Osteoblast (primary cell): ENCODE measurements at places on chromosomes 1 and 21.

DNA sequence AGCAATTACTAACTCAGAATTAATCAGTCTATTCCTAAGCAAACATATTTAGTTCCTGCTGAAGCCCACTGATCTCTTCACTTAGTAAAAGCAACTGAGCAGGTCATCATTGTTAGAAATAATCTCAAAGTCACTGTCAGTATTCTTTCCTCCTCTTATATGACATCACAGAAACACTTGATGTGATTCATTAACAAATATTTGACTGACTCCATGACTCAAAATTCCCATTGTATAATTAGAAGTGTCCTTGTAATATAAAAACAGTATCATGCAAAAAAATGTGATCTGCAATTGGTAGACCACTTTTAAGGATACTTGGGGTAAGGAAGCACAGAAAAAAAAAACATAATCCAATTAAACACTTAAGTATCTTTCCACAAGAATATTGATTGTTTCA is 194.4 kb downstream of the DPYD start:
- no peak for DNase-seq

GRCh38 chr1:201156346-201156745 is 2.1 kb upstream of the TMEM9 start:
- peak; percentile 22 for DNase-seq

GRCh38 chr1:57036641-57037579 is 71.1 kb upstream of the C8B start:
- peak; percentile 22 for DNase-seq

DNA sequence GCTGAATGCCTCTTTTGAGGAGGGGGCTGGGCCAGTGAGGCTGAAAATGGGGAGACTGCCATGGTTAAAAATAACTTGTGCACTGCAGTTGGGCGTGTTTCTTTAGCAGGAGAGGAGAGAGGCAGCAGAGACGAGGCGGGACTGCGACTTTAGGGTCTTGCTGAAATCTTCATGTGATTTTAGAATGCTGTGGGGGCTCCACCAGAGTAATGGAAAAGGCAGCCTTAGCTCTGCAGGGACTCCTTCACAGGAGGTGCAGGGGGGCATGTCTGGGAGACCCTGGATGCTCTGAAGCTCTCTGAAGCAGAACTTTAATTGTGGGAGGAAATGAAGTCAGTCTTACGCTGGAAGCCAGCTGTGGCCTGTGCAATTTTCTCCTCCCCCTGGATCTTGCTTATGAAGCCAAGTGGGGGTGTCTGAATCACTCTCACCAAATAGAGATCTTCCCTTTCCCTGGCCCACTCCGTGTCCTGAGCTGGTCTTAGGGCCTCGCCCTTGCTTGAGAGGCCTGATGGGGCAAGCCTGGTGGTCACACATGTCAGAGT is 60.8 kb downstream of the NDUFS5 start:
- DNase-seq: peak; percentile 95

GRCh38 chr1:100585786-100586185 is 47.8 kb downstream of the GPR88 start:
- peak; percentile 49 for DNase-seq

DNA sequence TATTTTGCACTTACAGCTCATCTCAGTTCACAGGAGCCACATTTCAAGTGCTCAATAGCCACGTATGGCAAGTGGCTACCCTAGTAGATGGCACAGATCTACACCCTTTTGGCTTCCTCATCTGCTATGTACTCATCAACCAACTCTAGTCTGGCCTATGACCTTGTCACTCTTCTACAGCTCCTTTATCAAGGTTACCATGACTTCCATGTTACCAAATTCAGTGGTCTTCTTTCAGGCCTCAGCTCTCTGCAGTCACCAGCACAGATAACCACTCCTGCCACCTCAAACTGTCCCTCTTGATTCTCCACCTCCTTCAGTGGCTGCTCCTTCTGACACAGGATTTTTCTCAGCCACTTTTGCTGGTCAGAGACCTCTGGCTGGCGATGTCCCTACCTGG is 11.7 kb upstream of the USP48 start:
- no peak for DNase-seq

GRCh38 chr1:92372164-92372563 is 73.3 kb downstream of the RPAP2 start:
- DNase-seq: no peak

GRCh38 chr1:4060850-4061249 is 160.8 kb upstream of the C1orf174 start:
- DNase-seq: no peak

DNA sequence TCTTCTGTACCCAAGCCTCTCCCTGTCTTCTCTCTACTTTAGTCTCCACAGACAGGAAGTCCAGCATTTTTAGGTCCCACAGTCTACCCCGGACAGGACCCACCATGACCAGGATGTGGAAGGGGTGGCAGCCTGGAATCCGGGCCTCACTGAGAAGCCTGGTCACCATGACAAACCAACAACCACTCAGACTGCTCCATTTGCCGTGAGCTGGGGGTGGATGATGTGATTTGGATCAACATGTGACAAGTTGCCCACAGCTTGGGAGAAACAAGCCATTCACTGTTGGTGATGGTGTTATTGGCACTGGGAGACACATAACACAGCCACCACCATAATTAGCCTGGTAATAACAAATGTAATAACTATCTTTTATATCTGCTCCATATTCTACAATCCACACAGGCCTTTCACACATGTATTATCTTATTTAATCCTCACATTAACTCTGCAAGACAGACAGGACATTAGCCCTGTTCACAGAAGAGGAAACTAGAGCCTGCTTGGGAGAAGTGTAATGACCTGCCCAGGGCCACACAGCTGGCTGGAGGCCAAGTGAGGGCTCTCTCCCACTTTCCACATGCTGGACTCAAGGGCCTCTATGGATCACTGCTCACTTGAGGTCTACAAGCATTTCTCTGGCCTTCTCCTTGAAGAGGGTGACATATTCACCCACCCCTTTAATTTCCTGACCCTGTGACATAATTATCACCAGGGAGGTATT is 22.9 kb downstream of the MEF2D start:
- peak; percentile 80 for DNase-seq

DNA sequence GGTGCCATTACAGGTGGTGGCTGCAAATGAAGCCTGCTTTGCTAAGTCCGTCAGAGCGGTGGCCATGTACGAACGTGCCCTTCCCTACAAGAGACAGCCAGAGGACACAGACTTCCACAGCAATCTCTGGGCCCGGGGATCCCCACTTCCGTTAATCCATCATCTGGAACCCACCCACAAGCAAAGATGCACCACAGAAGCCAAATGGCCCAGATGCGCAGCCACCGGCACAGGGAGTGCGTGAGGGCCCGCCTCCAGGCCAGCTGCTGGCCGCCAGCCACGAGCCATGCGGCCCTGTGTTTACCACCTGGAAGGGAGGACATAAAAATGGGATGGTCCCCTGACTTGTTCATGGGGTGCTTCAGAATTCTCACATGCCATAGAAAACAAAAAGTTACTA is 22.1 kb downstream of the MRAP start:
- no peak for DNase-seq

DNA sequence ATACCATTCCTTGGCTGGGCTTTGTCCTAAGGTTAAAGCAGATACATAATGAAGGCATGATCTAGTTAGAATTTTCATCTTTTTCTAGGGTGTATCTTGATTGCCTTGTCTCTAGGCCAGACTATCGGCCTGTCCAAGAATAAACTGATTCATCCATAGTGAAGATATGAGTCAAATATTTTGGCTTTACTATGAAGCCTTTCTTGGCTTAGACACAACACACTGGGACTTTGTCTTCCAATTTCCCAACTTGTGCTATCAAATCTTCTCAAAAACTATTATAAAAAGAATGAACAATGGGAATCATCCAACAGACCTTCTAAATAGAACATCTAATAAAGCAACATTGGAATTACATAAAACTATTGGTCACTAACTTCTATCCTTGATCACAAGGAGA is 64.8 kb downstream of the WARS2 start:
- DNase-seq: no peak

DNA sequence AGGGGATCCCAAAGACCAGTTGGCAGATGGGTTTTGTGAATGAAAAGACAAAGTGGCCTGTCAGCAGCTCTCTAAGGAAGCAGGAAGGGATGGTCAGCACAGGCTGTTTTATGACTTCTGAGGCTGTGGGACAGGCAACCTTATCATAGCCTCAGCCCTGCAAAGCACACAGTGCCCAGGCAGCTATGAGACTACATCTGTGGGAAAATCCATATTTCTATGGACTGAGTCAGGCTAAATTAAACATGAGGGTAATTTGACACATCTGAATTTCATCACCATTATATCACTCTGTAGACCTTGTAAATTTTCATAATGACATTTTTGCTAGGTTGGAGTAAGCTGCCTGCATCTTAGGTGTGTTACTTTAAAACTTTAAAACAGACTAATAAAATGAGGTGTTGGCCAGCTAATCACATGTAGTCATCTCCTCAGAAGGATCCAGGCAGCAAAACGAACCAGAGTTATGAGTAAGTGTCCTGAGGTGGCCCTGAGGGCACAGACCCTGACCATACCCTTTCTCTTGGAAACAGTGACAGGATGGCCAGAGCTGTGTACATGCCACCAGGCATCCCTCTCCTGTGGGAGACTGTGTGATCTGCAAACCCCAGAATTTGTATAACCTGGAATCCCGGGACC is 14.6 kb downstream of the NGF start:
- no peak for DNase-seq

DNA sequence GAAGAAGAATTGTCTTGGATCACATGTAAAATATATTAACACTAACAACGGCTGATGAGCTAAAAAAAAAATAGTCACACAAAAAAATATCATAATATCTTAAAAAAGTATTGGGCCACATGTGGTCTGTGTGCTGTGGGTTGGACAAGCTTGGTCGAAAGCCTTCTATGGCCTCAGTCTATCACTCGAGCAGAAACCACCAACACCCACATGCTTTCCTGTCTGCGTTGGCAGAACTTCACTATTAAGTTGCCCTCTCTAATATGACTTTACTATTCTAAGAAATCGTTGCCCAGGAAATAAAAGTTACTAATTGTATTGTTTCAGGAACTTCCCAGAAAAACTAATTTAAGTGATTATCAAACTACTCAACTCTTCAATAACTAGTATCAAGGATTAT is 28.2 kb upstream of the ETS2 start:
- DNase-seq: no peak

- peak; percentile 88 for DNase-seq
Observed at GRCh38 chr1:177984136-177984525, 14.3 kb upstream of the SEC16B start.

GRCh38 chr1:204261746-204262505 is 48.1 kb upstream of the GOLT1A start:
- DNase-seq: peak; percentile 93

DNA sequence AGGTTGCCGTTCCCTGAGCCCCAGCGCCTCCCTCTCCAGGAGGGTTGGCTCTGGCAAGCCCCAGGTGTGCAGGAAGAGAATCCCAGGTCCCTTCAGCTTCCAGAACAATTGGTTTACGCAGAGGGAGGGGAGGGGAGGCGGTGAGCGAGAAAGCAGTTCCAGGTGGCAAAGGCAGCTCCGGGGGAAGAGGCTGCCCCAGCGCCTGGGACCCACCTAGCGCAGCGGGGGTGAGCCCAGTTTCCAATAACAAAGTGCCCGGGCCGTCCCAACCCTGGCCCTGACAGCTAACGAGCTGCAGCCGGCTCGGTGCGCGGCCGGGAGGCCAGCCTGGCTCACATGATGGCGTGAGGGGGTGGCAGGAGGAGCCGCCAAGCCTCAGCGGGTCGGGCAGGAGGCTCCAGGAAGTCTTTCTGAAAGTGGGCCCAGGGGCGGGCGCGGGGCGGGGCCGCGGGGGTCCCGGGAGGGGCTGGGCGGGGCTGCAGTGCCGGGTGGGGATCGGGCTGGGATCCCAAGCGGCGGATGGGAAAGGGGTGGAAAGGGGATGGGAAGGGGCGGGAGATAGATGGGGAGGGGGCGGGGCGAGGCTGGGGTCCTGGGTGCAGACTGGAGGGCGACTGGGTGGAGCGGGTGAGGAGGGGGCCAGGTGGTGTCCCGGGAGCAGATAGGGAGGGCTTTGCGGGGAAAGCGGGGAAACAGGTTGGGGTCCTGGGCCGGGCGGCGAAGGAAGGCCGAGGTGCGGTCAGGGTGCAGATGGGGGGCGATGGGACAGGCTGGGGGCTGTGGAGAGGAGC is 22.8 kb downstream of the DHRS3 start:
- DNase-seq: peak; percentile 97

DNA sequence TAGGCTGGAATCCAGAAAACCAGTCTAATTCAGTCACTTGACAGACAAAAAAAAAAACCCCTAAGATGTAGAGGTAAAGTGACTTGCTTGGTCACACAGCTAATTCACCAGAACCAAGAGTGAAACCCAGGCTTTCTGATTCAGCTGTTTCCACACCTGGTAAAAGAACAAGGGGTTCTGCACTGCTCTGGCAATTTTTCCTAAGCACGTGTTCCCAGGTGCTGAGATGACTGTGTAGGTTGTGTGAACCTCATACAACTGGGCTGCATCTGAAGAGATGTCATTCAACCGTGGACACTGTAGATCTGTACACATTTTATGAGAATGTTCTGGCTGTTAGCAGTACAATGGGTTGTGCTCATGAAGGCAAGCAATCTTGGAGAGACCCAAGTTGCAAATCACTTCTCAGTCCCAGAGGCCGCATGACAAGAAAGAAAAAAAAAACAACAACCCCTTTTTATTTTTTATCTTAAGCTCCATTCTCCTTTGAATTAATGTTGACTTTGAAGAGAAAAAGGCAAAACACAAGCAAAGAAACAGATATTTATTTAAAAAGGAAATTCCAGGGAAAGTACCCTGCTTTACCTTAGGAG is 95.4 kb downstream of the INTS7 start:
- DNase-seq: no peak

- no peak for DNase-seq
Observed at GRCh38 chr1:164733070-164733469, 174.1 kb downstream of the PBX1 start.

DNA sequence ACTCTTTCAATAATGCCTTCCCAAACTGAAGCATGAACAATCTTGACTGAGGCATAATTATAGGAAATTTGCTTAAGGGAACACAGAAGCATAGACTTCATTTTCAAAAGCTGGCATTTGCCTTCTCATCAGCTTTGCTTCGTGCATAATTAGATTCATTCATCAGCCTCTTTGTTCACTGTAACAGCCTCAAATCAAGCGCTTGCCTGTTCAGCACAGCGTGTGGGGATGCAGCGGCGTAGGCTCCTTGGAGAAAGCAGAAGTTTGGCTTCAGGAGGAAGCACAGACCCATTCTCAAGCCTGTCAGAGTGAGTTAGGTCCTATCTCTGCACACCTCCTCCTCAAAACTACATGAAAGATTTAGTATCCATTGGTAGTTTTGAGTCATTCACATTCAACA is 246.4 kb upstream of the MAP1LC3C start:
- no peak for DNase-seq

DNA sequence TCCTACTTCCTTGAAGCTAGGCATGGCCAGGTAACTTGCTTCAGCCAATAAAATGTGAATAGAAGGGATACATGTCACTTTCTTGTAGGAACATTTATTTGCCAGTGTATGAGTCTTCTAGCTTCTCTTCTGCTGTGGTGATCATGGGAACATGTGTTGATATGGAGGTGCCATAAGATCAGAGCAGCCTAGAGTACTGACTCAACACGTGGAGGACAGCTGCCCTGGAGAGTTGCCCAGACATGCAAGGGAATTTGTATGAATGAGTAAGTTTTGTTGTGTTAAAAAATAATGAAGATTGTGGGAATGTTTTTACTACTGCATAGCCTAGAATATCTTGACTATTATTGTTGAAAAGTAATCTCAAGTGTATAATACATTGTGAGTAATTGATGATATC is 502.3 kb downstream of the NUF2 start:
- no peak for DNase-seq
